ENCODE measurements at places on chromosomes 13 and 19. TPM values are rescaled to one million over a fixed set of nuclear protein-coding genes. Genes with fewer than 3 reads are reported as not detected.

The GPR12 gene
- not detected for total RNA-seq

The COMP gene
- 0.16 TPM for total RNA-seq

The TEAD2 gene
- 17.7 TPM for total RNA-seq

The TMEM145 gene
- total RNA-seq, result 3.6 TPM

The INSR gene
- 1.8 TPM for total RNA-seq

The ZNF99 gene
- total RNA-seq, result not detected

The TMC4 gene
- 1.7 TPM for total RNA-seq

The GFY gene
- 0.08 TPM for total RNA-seq

The SEMA6B gene
- 6.2 TPM for total RNA-seq

The MAMSTR gene
- total RNA-seq, result 0.30 TPM

The PLEKHF1 gene
- total RNA-seq, result 6.7 TPM

The PROSER1 gene
- total RNA-seq, result 10.0 TPM

The SWSAP1 gene
- total RNA-seq, result 2.0 TPM

The LTBP4 gene
- total RNA-seq, result 50.4 TPM

The IGFL2 gene
- 0.52 TPM for total RNA-seq

The ATP8B3 gene
- 3.6 TPM for total RNA-seq

The CBY2 gene
- not detected for total RNA-seq

The ZNF568 gene
- 0.99 TPM for total RNA-seq

The RNF225 gene
- total RNA-seq, result not detected

The ZSCAN22 gene
- total RNA-seq, result 2.2 TPM

The PEAK3 gene
- total RNA-seq, result 0.05 TPM

The SMIM44 gene
- not detected for total RNA-seq

The TGFBR3L gene
- 2.1 TPM for total RNA-seq

The FCGBP gene
- total RNA-seq, result 0.63 TPM

The SRRM5 gene
- total RNA-seq, result 0.80 TPM

The URAD gene
- total RNA-seq, result not detected

The TRPC4 gene
- total RNA-seq, result not detected

The GAS6 gene
- 9.3 TPM for total RNA-seq

The CCDC70 gene
- not detected for total RNA-seq

The EPSTI1 gene
- 0.17 TPM for total RNA-seq

The CAPNS1 gene
- total RNA-seq, result 2,099 TPM

The MIA gene
- not detected for total RNA-seq

The ZC3H4 gene
- 20.4 TPM for total RNA-seq

The SPRY2 gene
- 13.0 TPM for total RNA-seq

The KCNN4 gene
- total RNA-seq, result 57.6 TPM

The BRCA2 gene
- 6.7 TPM for total RNA-seq

The CACNG8 gene
- total RNA-seq, result 1.2 TPM

The NBEA gene
- total RNA-seq, result 1.5 TPM

The KIR3DL2 gene
- not detected for total RNA-seq

The NALCN gene
- total RNA-seq, result 4.5 TPM

The LEUTX gene
- total RNA-seq, result not detected

The SELENOV gene
- total RNA-seq, result not detected

The ZNF536 gene
- not detected for total RNA-seq

The DCUN1D2 gene
- 9.1 TPM for total RNA-seq

The ZNF540 gene
- total RNA-seq, result not detected

The AMER2 gene
- total RNA-seq, result not detected

The SHFL gene
- total RNA-seq, result 7.5 TPM

The TMEM255B gene
- 0.81 TPM for total RNA-seq

The PKN1 gene
- total RNA-seq, result 65.5 TPM

The KANK2 gene
- 38.1 TPM for total RNA-seq

The SLC35E1 gene
- 20.4 TPM for total RNA-seq
